Tibial artery (tissue), 4 donors: ENCODE measurements at places on chromosomes 12 and 14.

- H3K4me1 ChIP-seq = no peaks in the 10 kb centered on the region
- no peaks in the 10 kb centered on the region for H3K27me3 ChIP-seq
- no peak overlapping the region for H3K27ac ChIP-seq
- no peak overlapping the region for H3K4me3 ChIP-seq
Observed at GRCh38 chr14:49960453-49960852, 67.6 kb downstream of the ARF6 start.

DNA sequence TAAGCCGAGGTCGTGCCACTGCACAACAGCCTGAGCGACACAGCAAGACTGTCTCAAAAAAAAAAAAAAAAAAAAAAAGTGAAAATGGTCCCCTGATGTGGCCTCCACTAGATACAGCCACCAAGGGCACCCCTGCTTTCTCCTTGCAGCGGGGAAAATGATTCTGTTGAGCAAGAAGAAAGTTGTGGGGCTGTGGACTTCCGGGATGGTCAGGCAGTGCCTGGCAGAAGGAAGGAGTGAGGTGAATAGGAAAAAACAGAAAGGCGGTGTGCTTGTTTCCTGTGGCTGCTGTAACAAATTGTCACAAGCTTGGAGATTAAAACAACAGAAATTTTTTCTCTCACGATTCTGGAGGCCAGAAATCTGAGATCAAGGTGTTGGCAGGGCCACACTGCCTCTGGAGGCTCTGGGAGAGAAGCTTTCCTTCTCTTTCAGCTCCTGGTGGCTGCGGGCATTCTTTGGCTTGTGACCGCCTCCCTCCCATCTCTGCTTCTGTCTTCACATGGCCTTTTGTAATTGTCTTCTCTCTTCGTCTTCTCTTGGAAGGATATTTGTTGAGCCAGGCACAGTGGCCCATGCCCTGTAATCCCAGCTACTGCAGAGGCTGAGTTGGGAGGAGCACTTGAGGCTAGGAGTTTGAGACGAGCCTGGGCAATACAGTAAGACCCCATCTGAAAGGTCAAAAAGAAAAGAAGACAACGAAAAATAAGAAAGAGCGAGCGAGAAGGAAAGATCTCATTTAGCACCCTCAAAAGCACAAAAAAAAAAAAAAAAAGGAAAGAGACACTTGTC is 116.6 kb upstream of the MED13L start:
- no peak overlapping the region for H3K4me3 ChIP-seq
- H3K36me3 ChIP-seq = no peaks in the 10 kb centered on the region
- H3K27me3 ChIP-seq = no peaks in the 10 kb centered on the region
- no peak for DNase-seq
- no peaks in the 10 kb centered on the region for H3K4me1 ChIP-seq

DNA sequence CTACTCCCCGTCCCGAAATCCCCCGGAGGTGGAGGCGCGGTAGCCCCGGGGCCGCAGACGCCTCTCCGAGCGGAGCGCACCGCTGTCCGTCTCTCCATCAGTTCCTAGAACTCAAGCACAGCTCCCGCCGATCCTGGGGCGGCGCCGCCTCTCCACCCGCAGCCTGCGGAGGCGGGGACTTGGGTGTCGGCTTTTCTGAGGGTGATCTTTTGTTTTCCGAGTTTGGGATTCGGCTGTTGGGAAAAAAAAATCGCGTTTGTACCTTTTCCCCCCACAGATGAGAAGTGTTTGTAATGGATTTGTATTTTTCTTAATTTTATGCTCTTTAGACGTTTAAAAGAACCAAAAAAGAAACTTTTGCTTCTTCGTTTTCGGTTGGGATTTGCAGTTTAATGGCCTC is 26.6 kb downstream of the LRCOL1 start:
- H3K4me3 ChIP-seq = no peak overlapping the region
- no peaks in the 10 kb centered on the region for H3K27me3 ChIP-seq
- no peak for DNase-seq
- no peaks in the 10 kb centered on the region for H3K4me1 ChIP-seq
- H3K27ac ChIP-seq = no peak overlapping the region

- no peaks in the 10 kb centered on the region for H3K4me1 ChIP-seq
- H3K36me3 ChIP-seq = no peaks in the 10 kb centered on the region
- H3K27ac ChIP-seq = no peak overlapping the region
- DNase-seq = no peak
Observed at GRCh38 chr12:66735275-66735674, 56.4 kb upstream of the GRIP1 start.

DNA sequence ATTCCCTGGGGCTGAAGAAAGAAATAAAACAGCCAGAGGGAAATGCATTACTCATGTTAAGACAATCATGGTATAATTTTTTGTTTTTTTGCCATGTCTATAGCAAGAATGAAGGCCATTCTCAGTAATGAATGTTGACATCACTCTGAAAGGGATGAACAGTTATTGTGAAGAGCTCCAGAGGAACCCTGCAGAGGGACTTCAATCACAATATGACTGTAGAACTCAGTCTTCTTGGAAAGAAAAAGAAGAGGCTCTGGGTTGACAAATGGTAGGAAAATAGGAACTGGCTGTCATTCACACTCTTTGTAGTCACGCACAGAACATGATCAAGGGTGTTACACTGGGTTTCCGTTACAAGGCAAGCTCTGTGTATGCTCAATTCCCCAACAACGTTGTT is 73.8 kb upstream of the DACT1 start:
- no peaks in the 10 kb centered on the region for H3K27me3 ChIP-seq
- no peak overlapping the region for H3K27ac ChIP-seq
- no peak overlapping the region for H3K4me3 ChIP-seq

GRCh38 chr12:54750-55535 is 11.6 kb upstream of the IQSEC3 start:
- peaks cover 49% of the 10 kb centered on the region for H3K27me3 ChIP-seq
- H3K4me3 ChIP-seq = no peak overlapping the region
- no peaks in the 10 kb centered on the region for H3K4me1 ChIP-seq

- no peak overlapping the region for H3K27ac ChIP-seq
- H3K4me1 ChIP-seq = no peaks in the 10 kb centered on the region
- no peaks in the 10 kb centered on the region for H3K27me3 ChIP-seq
- no peak overlapping the region for H3K4me3 ChIP-seq
Observed at GRCh38 chr14:90585106-90585505, 188.3 kb downstream of the CALM1 start.

DNA sequence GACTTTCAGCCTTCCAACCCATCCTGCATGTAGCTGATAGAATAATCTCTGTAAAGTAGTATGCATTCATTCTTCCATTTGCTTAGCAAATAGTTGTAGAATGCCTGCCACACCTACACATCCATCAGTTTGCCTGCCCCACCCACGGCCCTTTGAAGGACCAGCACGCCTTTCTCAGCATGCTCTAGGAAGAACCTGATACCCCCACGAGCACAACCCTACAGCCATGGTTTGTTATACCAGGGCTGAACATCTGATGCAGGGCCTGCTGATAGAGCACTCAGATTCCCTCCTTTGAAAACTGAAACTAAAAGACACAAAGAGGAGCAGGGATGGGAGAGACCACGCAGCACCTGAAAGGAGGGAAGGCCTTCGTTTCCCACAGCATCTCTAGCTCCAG is 205.1 kb downstream of the ANO2 start:
- no peaks in the 10 kb centered on the region for H3K36me3 ChIP-seq
- no peak for DNase-seq
- no peaks in the 10 kb centered on the region for H3K27me3 ChIP-seq

DNA sequence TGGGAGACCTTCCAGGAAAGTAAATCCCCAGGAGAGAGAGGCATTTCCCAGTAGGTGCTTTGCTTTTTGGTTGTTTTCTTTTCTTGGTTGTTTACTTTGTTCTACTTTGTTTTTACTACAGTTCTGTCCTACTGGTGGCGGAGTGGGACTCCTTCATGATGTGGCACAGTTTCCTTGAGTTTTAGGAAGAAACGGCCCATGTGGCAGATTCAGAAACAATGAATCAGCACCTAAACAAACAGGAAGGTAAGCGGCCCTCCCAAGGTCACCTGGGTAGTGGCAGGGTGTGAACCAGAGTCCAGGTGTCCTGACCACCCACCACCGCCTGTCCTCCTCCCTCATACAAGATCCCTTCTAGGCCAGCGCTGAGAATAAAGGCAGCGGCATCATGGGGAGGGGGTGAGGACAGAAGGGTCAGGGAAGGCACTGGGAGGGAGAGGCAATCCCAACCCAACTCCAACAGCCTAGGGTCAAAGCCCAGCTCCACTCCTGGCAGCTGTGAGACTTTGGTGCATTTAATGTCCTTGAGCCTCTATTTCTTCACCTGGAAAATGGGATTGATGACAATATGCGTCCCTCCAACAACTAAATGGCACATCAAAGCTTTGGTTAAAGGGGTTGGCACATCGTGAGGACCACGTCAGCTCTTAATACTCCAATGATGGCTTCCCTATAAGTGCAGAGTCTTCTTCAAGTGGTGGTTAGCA is 111.5 kb upstream of the BCL2L14 start:
- no peak overlapping the region for H3K4me3 ChIP-seq
- no peak overlapping the region for H3K27ac ChIP-seq
- DNase-seq = no peak
- H3K4me1 ChIP-seq = no peaks in the 10 kb centered on the region

- H3K36me3 ChIP-seq = no peaks in the 10 kb centered on the region
- H3K27ac ChIP-seq = no peak overlapping the region
- peaks cover 23% of the 10 kb centered on the region for H3K4me1 ChIP-seq
- no peak overlapping the region for H3K4me3 ChIP-seq
- H3K27me3 ChIP-seq = no peaks in the 10 kb centered on the region
Observed at GRCh38 chr14:52271538-52271937, 4.0 kb downstream of the PTGDR start.

DNA sequence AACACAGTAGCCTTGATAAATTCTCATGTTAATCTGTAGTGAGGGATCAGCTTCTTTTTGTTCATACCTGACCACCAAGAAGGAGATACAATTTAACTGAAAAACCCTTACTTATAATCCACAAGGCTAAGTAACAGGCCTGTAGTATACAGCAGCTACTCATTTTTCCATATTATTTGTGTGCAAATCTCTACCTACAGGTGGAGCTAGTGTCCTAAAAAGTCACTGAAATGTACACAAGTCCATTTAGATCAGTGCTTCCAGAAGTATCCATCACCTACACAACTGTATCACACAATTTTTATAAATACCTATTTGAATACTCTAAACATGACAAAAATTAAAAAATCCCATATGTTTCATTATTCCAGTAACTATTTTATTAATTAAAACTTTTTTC is 173.2 kb downstream of the SLC35F4 start:
- H3K4me1 ChIP-seq = no peaks in the 10 kb centered on the region
- no peak overlapping the region for H3K27ac ChIP-seq
- H3K4me3 ChIP-seq = no peak overlapping the region
- no peaks in the 10 kb centered on the region for H3K36me3 ChIP-seq

DNA sequence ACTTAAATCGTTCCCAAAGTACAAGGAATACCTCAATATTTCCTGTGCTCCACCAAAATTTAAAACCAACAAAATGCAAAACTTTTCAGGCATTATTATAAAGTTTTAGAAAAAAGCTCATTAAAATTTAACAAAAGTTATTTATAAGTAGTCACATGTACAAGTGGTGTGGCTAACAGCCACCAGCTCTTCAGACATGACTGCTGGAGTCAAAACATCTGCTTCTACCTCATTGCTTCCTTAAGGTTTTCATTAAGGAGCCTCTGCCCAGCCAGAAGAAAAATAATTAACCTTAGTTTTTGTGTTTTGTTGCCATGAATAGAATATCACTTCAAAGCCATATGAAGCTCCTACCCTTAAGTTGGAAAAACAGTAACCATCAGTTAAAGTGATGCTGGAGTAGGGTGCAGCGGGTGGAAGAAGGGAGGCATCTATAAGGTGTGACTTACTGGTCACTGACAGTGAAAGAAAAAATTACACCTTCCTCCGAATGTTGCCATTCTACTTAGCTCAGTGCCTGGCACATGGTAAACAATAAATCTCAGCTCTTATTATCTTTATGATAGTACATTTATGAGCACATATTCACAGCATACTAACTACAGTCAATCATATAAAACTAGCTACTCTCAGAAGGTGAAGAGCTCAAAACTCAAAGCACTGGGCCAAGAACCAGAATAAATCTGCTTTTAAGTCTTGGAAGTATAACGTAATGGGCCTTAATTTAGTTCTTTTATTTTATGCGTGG is 57.7 kb downstream of the GALC start:
- no peaks in the 10 kb centered on the region for H3K4me1 ChIP-seq
- DNase-seq = no peak
- no peak overlapping the region for H3K4me3 ChIP-seq
- H3K36me3 ChIP-seq = peaks cover 28% of the 10 kb centered on the region
- H3K27ac ChIP-seq = no peak overlapping the region
- no peaks in the 10 kb centered on the region for H3K27me3 ChIP-seq

- H3K36me3 ChIP-seq = no peaks in the 10 kb centered on the region
- peaks cover 9% of the 10 kb centered on the region for H3K27me3 ChIP-seq
- H3K4me1 ChIP-seq = peaks cover 3% of the 10 kb centered on the region
- peak; percentile 83 for DNase-seq
- no peak overlapping the region for H3K27ac ChIP-seq
Observed at GRCh38 chr12:48795550-48796455, 6.9 kb upstream of the ADCY6 start.

DNA sequence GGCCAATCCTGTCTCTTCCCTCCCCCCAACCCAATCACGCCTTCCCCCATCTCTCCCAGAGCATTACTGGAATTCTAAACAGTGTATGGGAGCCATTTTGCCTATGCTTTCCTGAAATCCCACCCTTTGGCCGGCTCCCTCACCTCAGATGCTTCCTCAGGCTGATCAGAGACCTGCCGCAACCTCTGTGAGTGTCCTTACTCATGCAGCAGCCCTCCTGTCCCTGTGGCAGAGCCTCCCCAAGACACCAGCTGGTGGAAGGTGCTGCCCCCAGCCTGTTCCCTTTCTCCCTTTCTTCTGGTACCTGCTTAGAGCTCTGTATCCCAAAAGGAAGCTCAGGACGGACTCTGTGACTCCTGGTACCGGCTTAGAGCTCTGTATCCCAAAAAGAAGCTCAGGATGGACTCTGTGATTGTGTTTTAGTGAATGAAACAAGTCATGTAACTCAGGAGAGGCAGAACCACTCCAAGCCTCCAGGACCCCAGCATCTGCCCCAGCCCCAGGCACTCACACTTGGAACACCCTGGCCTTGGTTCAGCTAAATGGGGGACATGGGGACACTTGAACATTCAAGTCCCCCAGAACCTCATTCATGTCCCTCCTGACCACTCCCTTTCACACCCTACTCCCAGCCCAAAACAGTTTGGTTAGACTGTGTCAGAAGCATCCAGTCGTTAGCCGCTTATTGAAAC is 29.3 kb upstream of the RIN3 start:
- H3K36me3 ChIP-seq = no peaks in the 10 kb centered on the region
- no peak overlapping the region for H3K4me3 ChIP-seq
- DNase-seq = no peak
- H3K27ac ChIP-seq = no peak overlapping the region
- no peaks in the 10 kb centered on the region for H3K4me1 ChIP-seq
